Activated CD4-positive, alpha-beta T cell treated with anti-CD3 and anti-CD28 coated beads, Interleukin-2, Interleukin-4, amounts not matched to agents 100 ng/mL and 50 ng/mL, durations not matched to agents 16 hours and 8 hours (primary cell): ENCODE measurements at places on chromosomes 3 and 15.

DNA sequence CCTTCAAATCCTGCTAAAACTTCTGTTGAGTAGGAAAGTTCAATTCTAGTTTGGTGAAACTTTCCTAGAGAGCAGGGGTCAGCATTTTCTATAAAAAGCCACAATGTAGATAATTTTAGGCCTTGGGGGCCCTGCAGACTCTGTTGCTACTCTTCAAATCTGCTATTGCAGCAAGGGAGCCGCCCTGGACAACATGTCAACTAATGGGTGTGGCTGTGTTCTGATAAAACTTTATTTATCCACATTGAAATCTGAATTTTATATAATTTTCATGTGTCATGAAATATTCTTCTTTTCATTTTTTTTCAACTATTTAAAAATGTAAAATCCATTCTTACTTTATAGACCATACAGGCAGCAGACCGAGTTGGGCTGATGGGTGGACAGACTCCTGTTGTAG lies 67.4 kb upstream of the SAMMSON start:
- DNase-seq, result no peak

DNA sequence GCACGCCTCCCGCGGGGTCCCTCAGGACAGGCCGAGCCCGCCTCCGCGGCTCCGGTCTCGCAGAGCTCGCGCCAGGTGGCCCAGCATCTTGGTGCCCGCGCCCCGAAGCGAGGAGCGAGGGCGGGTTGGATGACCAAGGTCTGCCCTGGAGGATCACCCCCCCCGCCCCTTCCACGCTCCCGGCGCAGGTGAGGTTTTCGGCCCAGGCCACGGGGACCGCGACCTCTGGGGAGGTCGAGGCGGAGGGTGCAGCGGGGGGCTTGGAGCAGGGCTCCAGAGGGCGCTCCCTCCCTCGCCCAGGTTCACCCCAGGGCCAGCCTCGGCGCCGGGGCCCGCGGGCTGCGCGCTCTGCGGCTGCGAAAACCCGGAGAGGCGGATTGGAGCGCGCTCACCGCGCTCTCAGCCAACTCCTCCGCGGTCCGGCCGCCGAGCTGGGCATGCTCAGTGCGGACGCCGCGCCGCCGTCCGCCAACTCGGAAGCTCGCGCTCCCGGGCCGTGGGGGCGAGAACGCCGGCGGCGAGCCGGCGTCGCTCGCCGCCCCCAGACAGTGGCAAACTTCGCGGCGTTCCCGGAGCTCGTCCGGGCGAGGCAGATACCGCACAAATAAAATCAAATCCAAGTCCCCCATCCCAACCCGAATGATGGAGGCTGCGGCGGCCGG lies at the start of gene MED12L:
Gene MED12L, plus strand, starts transcription at position 438 of the 662 bp plus-strand sequence. CDS start 1,263 bp downstream, outside the sequence.
- DNase-seq, result peak; percentile 75

- no peak for DNase-seq
Observed at GRCh38 chr15:82986442-82986780, 401 bp downstream of the RAMAC start.

GRCh38 chr3:48614044-48614443 lies 4.6 kb upstream of the UQCRC1 start:
- peak; percentile 84 for DNase-seq

DNA sequence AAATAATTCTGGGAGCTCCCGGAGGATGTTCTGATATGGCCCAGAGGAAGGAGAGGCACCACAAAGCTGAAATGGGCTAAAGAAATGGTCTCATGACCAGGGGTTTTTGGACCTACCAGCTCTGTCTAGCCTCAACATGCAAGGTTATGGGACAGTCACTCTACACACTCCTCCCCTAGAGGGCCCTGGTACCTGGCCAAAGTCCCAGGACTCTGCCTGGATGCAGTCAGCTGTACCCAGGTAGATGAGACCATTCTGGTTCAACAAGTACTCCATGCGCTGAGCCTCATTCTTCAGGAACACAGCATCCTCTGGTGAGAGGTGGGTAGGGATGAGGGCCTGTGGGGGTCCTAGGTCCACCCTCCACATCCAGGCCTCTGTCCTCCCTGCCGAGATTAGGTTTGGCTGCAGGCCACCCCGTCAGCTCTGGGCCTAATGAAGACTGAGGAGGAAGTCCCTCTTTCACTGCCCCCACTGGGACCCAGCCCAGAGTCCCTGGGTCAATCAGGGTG lies 9.5 kb downstream of the EPB42 start:
- no peak for DNase-seq

DNA sequence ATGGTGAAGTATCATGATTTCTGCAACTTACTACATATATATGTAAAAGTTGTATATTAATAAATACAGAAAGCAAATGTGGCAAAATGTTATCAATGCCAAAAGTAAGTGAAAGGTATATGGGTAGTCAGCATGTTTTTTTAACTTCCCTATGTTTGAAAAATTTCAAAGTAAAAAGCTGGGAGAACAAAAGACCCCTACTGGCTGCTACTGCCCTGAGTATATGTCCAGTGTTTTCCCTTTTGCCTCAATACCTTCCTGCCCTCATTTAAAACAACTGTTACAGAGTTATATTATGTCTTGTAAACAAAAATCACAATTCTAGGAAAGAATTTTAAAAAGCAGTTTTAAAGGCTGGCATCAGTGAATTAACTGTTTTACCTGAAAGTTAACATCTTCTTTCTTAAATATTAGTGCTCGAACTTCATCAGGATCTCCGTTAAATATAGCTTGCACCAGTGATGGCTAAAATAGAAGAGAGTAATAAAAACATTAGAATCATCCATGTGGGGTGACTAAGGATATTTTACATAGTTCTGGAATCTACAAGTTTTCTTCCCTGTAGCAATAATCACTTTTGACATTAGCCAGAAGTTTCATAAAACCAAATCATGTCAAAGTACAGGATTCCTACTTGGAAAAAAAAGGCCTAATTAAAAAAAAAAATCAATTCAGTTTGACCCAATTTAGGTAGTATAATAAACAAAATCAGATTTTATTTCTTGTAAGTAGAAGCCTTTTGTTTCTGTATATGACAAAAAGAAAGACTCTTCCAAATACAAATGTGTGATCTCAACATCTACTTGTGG lies 2.7 kb downstream of the ANKRD28 start:
- DNase-seq, result no peak

- no peak for DNase-seq
Observed at GRCh38 chr3:23219552-23219951, 16.4 kb downstream of the UBE2E2 start.

- DNase-seq, result no peak
Observed at GRCh38 chr15:66679061-66679656, 22.9 kb upstream of the SMAD6 start.
